Erythroblast (primary cell): ENCODE measurements at places on chromosomes 6 and 20.
A peak's percentile ranks its signal among the peaks of the same experiment; 100 is the strongest.

DNA sequence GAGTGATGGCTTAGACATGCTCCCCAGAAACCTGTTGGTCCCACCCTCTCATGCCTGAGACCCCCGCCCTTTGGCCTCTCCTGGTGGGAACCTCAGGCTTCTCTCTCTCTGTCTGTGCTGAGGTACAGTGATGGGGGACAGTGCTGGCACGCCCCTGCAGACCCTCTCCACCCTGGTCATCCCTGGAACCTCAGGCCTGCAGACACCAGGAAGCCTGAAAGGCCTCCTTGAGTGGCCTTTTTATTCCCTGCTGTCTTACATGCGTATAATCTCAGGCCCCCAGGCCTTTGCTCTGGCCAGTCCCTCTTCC, 78.5 kb upstream of the MAFB start:
- no peak for DNase-seq

DNA sequence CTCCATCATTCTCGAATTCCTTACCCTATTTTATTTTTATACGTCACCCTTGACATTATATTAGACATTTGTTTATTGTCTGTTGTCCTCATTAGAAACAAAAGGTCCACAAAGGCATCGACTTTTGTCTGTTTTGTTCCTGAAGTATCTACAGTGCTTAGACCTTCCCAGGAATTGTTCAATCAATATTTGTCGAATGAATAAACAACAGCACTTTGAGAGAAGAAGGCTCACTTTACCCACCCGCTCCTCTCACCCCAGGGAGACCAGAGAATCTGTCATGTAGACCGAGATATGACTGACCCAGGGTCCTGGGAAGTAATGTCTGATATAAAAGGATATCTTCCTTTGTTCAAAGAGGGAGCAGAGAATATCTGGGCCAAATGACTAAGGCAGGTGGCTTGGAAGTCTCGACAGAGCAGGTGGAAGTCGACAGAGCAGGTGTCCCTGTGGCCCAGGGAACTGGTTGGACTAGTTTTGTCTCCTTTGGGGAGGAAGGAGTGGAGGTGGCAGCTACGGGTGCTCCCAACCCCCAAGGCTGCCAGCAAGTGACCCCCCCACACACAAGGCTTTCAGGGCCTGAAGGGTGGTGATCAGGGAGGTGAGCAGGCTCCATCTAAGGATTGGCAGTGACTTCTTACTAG, 14.8 kb upstream of the CHMP4B start:
- DNase-seq: no peak

DNA sequence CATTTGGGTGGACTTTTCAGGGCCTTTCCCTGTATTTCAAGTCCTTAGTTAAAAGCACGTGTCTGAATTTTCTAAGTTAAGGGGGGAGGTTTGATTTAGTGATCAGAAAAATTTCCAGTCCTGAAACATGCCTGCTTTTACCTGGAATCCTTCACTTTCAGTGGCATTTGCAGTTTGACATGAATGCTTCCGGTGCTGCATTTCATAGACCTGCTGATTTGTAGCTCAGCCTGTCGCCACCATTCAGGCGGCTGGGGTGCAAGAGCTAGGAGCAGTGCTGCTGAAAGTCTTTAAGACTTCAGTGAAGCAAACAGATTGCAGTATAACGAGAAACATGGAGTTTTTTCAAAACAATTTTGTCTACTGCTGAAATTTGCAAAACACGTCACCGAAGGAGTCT, 14.0 kb downstream of the RPS6KA2 start:
- no peak for DNase-seq

DNA sequence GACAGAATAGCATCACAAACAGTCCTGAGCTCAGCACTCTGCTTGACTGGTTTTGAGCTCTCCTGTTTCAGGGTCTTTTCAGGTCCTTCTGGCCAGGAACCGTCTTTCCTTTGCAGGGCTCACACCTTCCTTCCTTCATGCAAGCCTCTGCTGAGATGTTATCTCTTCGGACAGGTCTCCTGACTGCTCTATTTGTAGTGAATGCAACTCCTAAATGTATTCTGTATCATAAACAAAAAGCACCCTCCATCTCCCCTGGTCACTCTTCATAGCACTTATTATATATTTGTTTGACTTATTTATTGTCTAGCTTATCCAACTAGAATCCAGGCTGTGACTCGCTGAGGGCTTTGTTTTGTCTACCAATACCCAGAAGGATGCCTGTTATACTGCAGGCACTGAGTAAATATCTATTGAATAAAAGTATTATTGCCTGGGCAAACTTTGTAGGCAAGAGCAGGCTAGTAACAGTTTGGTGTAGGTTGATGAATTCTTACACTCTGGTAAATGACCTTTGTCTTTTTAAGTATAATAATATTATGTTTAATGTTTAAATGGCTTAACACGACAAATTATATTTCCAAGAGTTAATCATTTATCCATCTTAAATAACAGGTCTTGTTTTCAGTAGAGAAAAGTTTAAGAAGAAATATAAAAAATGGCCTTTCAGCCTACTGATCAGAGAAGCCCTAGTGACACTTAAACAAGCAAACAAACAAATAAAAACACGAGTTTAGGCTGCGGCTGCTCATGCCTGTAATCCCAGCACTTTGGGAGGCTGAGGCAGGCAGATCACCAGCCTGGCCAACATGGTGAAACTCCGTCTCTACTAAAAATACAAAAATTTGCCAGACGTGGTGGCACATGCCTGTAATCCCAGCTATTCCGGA, 199.7 kb downstream of the BCAS1 start:
- DNase-seq: no peak

GRCh38 chr20:44454306-44454963, 21.2 kb upstream of the TTPAL start:
- DNase-seq: no peak

GRCh38 chr6:160791981-160792418, 90.0 kb downstream of the PLG start:
- no peak for DNase-seq

GRCh38 chr6:149646599-149646998, 1.9 kb downstream of the KATNA1 start:
- peak; percentile 82 for DNase-seq

DNA sequence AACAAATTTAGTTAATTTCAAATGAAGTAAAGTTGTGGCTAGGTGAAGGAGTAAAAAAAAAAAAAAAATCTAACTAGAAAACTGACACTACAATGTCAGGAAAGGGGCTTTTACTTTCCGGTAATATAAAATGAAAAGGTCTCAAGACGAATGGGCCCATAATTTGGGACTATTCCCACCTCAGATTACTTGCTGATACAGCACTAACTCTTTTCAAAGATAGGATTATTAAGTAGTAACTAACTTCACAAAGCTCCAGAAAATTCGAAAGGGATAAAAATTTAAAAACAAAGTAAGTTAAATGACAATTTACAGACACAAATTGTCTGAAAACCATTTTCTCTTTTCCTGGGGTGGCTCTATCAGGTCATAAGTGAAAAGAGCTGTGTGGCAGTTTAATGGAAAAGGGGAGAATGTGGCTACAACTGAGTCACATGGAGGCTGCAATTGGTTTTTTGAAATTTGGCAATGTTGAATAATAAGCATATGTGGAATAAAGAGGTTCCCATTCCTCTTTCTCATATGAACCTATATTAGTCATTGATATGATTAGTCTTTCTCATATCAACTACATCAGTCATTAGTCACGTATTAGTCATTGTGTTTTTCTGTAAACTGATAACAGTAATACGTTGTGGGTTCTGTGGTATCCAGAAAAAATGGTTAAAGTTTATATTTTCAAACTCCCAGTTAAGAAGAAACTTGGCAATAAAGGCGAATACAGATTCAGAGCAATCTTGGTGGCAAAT, 78.0 kb downstream of the RWDD2A start:
- DNase-seq: peak; percentile 7
